Colonic mucosa (tissue), 4 donors: ENCODE measurements at places on chromosomes 5 and 9.

DNA sequence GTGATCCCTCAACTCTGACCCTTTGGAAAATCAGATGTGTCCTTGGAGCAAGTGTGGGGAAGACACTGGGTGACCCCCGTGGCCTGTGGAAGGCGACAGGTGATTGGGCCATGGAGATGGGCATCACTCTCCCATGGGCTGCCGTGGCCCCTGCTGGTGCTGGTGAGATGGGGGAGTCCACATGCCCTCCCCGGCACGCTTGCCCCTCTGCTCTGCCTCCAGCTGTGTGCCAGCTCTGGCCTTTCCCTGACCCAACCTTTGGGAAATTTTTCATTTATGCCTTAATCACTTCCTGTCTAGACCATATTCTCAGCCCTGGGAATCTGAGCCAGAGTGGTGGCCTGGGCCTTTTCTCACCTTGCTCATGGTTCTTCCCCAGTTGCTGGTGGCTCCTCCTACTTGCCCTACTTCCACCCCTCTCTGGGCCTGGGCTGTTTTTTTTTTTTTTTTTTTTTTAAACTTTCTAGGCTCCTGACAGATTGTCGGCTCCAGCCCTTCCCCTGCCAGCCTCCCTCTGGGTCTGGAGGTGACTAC lies 56.6 kb downstream of the RGS3 start:
- H3K27ac ChIP-seq: peak overlapping the region; percentile 80
- no peaks in the 10 kb centered on the region for H3K27me3 ChIP-seq
- no peaks in the 10 kb centered on the region for H3K36me3 ChIP-seq
- no peak for DNase-seq
- H3K4me1 ChIP-seq: peaks cover 44% of the 10 kb centered on the region

DNA sequence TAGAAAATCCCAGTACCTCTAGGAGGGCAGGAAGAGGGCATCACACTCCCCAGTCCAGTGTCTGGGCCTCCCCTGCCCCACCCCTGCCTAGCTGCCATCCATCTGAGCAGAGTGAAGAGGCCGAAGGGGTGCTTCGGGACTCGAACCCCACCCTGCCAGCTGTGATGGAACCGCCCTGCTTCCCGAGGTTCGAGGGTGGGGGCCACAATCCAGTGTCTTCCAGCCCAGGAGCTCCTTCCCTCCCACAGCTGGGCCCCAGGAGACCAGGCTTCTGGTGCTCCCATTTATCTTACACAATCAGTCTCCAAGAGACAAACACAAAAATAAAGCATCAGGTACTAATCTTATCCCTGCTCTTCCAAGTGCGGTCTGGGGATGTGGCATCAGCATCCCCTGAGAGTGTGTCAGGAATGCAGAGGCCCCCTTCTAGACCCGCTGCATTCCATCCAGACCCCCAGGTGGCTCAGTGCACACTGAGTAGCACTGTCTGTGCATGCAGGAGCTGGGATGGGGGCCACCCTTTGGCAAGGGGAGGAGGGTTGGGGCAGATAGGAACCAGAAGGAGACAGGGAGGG lies 122.8 kb upstream of the TBC1D2 start:
- no peak overlapping the region for H3K27ac ChIP-seq
- no peaks in the 10 kb centered on the region for H3K4me1 ChIP-seq
- no peak overlapping the region for H3K4me3 ChIP-seq
- no peaks in the 10 kb centered on the region for H3K27me3 ChIP-seq
- no peaks in the 10 kb centered on the region for H3K36me3 ChIP-seq

DNA sequence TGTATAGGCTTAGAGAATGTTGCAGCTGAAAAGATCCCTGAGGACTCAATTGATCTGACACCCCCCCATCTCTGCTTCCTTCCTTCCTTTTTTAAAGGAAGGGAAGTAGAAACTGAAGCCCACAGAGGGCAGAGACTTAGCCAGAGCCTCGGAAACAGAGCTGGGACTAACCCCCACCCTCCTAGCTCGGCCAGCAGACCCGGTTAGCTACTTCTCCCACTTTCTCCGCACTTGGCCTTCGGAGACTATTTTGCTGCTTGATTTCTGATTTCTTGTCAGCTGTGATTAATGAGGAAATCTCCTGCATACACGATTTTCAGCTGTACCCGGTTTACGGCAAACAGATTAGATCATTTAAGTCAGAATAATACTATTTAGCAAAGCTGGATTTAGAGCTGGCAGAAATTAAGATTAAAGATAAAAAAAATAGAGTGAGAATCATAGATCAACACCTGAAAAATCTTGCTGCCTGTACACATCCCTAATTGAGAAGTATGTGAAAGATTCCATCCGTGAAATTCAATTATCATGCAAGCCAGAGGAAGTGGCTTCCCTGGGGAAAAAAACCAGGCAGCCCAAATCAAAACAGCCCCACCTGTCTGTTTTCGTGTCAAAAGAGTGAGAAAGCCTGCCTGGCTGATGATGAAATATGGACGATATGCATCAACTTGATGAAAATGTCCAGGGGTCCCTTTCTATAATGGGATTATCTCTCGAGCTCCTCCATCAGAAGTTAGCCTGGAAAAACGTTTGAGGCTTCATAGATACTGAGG lies 159.5 kb upstream of the SHB start:
- DNase-seq: no peak
- H3K27me3 ChIP-seq: no peaks in the 10 kb centered on the region

- no peak for DNase-seq
- no peak overlapping the region for H3K4me3 ChIP-seq
- H3K36me3 ChIP-seq: no peaks in the 10 kb centered on the region
Measured at GRCh38 chr5:69034898-69035297, 58.9 kb upstream of the SLC30A5 start.

DNA sequence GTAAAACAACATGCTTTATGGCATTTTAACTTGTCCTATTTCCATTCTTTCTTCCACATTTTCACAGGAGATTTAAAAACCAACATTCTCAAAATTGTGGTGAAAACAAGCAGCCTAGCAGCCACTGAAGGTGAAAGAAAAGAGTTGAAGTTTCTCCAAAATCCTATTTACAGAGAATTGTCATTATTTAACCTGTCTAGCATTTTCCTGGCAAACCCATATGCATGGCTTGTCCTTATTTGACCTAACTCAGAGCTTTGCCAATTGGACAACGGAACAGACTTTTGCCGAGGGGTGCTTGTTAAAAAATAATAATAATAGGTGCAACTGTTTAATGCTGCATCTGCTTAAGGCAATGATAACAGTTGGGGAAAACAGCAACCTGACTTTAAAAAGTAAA lies 80.4 kb upstream of the PCSK5 start:
- no peak for DNase-seq
- no peaks in the 10 kb centered on the region for H3K36me3 ChIP-seq
- no peaks in the 10 kb centered on the region for H3K27me3 ChIP-seq
- H3K27ac ChIP-seq: no peak overlapping the region
- no peaks in the 10 kb centered on the region for H3K4me1 ChIP-seq

GRCh38 chr5:59608745-59609144 lies 284.8 kb downstream of the PDE4D start:
- no peak overlapping the region for H3K27ac ChIP-seq
- DNase-seq: no peak
- no peaks in the 10 kb centered on the region for H3K4me1 ChIP-seq
- H3K27me3 ChIP-seq: no peaks in the 10 kb centered on the region
- no peaks in the 10 kb centered on the region for H3K36me3 ChIP-seq
- no peak overlapping the region for H3K4me3 ChIP-seq

GRCh38 chr5:178309271-178310013 lies 76.8 kb upstream of the PHYKPL start:
- H3K27ac ChIP-seq: no peak overlapping the region
- no peaks in the 10 kb centered on the region for H3K27me3 ChIP-seq
- no peaks in the 10 kb centered on the region for H3K36me3 ChIP-seq
- H3K4me1 ChIP-seq: no peaks in the 10 kb centered on the region
- H3K4me3 ChIP-seq: no peak overlapping the region
- DNase-seq: no peak

GRCh38 chr9:109742776-109743348 lies 37.1 kb upstream of the PALM2AKAP2 start:
- DNase-seq: no peak
- H3K4me3 ChIP-seq: no peak overlapping the region
- no peaks in the 10 kb centered on the region for H3K36me3 ChIP-seq

DNA sequence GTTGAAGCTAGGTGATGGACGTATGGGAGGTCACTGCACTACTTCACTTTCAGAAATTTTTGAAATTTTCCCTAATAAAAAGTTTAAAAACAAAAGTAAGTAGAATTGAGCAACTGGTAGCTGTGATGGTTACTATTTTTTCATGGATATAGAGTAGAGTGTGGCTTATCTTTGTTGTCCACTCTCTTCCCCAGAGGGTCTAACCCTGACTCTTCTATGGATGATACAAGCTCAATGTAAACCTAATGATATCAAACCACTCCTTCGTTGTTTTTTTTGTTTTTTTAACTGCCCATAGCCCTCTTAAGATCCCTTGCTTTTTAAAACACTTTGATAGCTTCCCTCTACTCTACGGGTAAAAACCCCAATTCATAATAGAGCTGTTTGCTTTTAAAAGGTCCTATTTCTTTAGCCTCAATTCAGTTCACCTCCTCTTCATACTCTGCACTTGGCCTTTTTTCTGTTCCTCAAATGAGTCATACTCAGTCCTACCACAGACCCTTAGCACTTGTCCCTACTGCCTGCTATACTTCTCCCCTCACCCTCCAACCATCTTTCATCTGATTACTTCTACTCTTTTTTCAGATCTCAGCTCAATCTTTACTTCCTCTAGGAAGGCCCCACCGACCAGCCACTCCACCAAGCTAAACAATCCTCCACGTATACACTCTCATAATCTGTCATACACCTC lies 2.6 kb downstream of the HDAC3 start:
- peaks cover 13% of the 10 kb centered on the region for H3K4me1 ChIP-seq
- no peaks in the 10 kb centered on the region for H3K27me3 ChIP-seq
- DNase-seq: no peak
- H3K4me3 ChIP-seq: no peak overlapping the region

- H3K4me1 ChIP-seq: no peaks in the 10 kb centered on the region
- no peak overlapping the region for H3K27ac ChIP-seq
- H3K36me3 ChIP-seq: no peaks in the 10 kb centered on the region
- no peaks in the 10 kb centered on the region for H3K27me3 ChIP-seq
- H3K4me3 ChIP-seq: no peak overlapping the region
Measured at GRCh38 chr5:35342664-35343063, 112.4 kb upstream of the PRLR start.

DNA sequence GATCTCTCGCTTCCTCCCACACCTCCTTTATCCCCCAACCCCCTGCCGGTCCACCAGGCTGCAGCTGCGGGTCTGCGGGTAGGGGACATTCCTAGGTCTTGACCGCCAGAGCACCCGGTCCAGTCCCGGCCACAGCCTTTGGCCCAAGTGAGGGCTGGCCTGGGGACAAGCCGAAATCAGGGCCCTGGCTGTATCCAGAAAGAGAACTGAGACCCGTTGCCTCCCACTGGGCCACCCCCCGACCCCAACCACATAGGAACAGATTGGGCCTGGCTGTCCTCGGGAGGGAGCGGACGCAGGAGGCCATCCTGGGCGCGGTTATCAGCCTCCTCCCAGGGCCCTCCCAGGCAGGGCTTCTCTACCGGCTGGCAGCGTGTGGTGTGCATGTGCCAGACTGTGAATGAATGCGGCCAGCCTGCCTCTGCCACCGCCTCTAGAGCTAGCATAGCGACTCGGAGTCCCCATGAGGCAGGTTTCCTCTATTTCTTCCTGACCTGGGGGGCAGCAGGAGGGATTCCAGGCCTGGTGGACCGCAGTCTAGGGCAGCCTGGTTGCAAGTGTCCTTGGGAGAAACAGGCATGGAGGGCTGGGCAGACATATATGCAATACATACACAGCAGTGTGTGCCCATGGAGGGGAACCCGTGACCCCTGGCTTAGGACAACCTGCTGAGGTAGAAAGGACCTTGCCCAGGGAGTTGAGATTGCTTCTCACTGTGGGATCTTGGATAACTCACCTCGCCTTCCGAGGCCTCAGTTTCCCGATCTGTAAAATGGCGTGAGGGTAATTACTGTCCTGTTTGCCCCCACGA lies 1.2 kb downstream of the N4BP3 start:
- peaks cover 18% of the 10 kb centered on the region for H3K27me3 ChIP-seq
- H3K27ac ChIP-seq: no peak overlapping the region
- peak; percentile 54 for DNase-seq
- H3K4me1 ChIP-seq: peaks cover 6% of the 10 kb centered on the region
- no peaks in the 10 kb centered on the region for H3K36me3 ChIP-seq

GRCh38 chr5:125409234-125409860 lies 662.9 kb upstream of the ZNF608 start:
- no peaks in the 10 kb centered on the region for H3K4me1 ChIP-seq
- H3K4me3 ChIP-seq: no peak overlapping the region
- H3K36me3 ChIP-seq: no peaks in the 10 kb centered on the region
- H3K27me3 ChIP-seq: no peaks in the 10 kb centered on the region
- peak; percentile 20 for DNase-seq

- H3K36me3 ChIP-seq: no peaks in the 10 kb centered on the region
- H3K4me1 ChIP-seq: no peaks in the 10 kb centered on the region
- H3K27ac ChIP-seq: no peak overlapping the region
- H3K4me3 ChIP-seq: no peak overlapping the region
Measured at GRCh38 chr9:12230708-12231107, 462.5 kb upstream of the TYRP1 start.

DNA sequence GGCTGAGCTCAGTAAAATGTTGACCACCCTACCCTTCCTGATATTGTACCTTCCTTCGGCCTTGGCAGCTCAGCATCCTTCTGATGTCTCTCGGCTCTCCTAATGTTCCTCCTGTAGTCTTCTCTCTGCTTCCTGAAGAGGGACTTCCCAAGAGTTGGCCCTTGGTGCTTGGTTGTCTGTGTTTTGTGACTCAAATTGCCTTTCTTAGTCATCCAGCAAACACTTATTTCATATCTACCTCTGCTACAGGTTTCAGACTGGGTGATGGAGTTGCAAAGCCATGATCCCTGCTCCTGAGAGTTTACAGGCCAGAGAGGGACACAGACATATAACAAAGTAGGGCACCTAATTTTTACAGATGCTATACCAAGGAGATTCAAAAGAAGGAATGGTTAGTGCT lies 70.1 kb downstream of the SV2C start:
- no peak overlapping the region for H3K4me3 ChIP-seq
- DNase-seq: no peak
- no peaks in the 10 kb centered on the region for H3K27me3 ChIP-seq
- no peak overlapping the region for H3K27ac ChIP-seq

DNA sequence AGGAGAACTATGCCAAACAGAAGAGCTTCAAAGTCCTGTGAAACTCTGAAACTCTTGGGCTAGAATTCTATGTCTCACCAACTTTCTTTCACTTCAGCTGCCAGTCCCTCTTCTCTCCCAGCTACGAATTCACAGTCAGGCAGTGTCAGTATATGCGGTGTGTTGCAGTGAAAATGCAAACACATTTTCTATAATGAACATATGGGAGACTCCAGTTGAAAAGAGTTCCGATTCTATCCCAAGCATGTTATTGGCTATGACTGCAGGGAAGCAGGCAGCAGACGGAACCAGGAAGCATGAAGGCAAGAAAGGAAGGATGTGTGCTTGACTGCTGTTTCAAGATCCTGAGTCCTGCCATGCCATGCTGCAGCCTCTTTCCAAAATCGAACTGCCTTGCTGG lies 515.7 kb upstream of the TLE4 start:
- no peaks in the 10 kb centered on the region for H3K36me3 ChIP-seq
- H3K4me1 ChIP-seq: no peaks in the 10 kb centered on the region
- DNase-seq: no peak
- H3K27me3 ChIP-seq: no peaks in the 10 kb centered on the region
- H3K4me3 ChIP-seq: no peak overlapping the region
